ENCODE measurements at places on chromosomes 6 and 20.

GRCh38 chr6:43926634-43927531 lies 156.9 kb downstream of the VEGFA start:
- peak; percentile 98 for DNase-seq

DNA sequence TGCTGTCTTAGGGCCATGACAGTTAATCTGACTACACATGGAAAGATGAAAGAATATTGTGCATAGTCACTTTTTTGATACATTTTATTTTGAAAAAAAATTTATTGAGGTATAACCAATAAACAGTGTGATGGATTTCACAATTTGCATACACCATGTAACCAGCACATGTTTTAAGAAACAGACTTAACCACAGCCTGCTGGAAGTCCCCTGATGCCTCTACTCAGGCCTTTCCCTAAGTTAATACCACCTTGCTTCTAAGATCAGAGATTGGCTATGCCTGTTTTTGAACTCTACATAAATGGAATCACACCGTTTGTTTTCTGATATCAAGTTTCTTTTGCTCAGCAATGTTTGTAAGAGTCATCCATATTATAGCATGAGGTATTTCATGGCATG lies 136.3 kb downstream of the CFAP61 start:
- no peak for DNase-seq

DNA sequence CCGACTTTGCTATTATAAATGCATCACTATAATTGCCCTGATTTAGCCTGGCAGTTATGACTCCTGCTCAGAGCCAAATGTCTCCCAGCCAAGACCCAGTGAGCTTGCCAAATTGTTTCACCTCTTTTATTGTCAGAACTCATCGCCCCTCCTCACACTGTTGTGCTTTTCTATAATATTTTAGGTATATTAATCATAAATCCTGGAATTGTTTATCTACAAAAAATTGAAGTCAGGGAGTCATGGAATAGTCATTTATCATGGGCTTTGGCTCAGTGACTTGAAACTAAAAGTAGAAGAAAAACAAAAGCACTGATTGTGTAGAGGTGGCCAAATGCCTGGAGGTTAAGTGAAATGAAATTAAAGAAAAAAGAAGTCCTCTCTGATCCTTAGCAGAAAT lies 85.6 kb downstream of the PFDN4 start:
- no peak for DNase-seq

DNA sequence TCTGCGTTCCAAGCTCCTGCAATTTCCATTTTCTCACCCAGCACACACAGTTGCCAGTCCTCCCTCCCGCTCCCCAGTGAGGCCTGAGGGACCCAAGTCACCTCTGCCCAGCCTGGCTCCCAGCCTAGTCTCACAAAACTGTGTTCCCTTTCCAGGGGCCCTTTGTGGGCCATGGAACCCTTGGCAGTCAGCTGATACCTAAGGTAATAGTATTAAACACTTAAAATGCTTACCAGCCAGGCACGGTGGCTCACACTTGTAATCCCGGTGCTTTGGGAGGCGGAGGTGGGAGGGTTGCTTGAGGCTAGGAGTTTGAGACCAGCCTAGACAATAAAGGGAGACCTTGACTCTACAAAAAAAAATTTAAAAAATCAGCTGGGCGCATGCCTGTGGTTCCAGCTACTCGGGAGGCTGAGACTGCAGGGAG lies 3.2 kb upstream of the RBM38 start:
- no peak for DNase-seq

DNA sequence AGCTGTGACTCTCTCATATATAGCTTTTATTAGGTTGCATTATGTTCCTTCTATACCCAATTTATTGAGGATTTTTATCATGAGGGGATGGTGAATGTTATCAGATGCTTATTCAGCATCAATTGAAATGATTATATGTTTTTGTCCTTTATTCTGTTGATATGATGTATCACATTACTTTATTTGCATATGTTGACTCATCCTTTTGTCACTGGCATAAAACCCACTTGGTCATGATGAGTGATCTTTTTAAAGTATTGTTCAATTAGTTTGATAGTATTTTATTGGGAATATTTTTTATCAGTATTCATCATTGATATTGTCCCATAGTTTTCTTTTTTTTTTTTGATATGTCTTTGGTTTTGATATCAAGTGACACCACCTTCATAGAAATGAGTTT lies 529.9 kb downstream of the MMUT start:
- no peak for DNase-seq

DNA sequence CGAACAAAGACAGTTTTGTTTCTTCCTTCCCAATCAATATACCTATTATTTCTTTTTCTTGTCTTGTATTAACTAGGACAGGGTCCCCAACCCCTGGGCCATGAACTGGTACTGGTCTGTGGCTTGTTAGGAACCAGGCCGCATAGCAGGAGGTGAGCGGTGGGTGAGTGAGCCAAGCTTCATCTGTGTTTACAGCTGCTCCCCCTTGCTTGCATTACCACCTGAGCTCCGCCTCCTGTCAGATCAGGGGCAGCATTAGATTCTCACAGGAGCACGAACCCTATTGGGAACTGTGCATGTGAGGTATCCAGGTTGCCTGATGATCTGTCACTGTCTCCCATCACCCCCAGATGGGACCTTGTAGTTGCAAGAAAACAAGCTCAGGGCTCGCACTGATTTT lies 151.9 kb downstream of the CDKAL1 start:
- peak; percentile 82 for DNase-seq

DNA sequence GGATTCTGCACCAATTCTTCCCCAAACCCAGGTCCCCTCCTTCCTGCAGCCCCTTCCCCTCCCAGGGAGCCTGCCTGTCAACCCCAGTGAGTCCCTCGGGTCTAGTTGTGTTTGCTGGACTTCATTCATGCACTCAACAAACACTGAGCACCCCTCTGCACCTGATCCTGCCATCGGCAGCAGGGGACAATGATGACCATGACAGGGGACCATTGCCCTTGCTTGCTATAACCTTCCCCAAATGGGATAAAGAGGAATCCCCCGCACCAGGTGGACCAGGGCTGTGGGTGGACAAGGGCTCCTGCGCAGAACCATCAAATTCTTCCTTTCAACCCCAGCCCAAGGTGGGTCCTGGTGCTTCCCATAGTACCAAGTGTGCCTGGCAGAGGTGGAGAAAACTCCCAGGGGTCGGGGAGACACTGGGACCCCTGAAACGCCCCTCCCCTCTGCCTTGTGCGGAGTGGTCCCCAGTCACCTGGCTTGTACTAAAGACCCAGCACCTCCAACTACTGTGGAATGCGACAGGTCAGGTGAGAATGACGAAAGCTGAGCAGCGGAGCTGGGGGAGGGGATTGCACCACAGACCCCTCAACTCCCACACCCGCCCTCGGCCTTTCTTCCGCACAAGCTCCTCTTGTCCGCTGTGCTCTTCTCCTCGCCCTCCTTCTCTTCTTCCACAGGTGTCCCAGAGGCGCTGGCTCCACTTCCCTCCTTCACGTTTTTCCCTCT lies 119.9 kb upstream of the ZNF217 start:
- DNase-seq = peak; percentile 57

- DNase-seq = no peak
Observed at GRCh38 chr6:97052896-97053295, 128.4 kb downstream of the KLHL32 start.

- DNase-seq = peak; percentile 65
Observed at GRCh38 chr20:38874460-38875174, 51.6 kb upstream of the FAM83D start.

DNA sequence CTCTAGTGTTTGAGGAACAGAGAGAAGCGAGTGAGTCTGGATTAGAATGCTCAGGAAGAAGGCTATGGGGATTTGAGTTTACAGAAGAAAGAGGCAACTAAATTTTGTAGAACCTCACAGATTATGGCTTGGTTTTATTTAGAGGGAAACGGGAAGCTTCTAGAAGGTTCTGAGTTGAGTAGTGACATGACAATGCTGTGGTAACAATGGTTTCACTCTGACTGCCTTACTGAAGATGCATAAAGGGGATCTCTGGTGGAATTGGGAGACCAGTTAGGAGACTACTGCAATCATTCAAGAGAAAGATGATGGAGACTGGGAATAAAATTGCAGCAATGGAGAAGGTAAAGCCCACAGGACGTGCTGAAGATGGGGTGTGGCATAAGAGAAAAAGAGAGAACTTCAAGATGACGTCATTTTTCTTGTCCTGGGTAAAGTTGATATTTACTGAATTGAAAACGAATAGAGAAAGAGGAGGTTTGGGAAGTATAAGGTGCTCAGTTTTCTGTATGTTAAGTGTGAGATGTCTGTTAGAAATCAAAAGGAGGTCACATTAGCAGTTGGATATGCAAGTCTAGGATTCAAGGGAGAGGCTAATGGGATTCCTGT lies 710.1 kb upstream of the NRSN1 start:
- no peak for DNase-seq

GRCh38 chr6:124679387-124679786 lies 282.9 kb upstream of the RNF217 start:
- no peak for DNase-seq

GRCh38 chr6:104591573-104592334 lies 268.0 kb downstream of the HACE1 start:
- no peak for DNase-seq

DNA sequence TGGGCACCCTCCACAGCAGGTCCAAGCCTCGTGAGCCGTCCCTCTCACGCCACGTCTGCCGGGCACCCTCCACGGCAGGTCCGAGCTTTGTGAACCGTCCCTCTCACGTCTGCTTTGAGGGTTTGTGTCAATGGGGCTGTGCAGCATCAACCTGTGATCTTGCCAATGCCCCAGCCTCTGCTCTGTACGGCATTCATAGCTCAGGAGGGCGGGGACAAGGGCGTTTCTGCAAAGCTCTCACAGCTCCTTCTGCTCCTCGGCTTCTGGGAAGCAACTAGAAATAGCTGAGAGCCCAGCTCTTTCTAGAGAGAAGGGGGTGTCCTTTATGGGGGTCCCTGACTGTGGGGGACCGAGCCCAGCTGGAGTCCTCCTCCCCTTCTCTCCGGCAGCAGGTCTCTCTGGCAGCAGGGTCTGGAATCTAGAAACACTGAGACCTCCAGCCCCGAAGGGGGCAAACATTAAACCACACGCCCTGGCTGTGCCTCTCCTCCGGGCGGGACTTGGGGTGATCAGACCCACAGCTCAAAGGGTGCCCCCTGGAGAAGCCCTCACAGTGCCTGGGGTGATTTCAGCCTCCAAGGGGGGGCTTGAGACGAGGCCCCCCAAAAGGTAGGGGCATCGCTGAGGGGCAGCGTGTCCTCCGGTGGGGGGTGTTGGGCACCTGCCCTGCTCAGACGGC lies 41.2 kb upstream of the CHRNA4 start:
- DNase-seq = no peak

GRCh38 chr6:9982215-9982614 lies 432.7 kb downstream of the TFAP2A start:
- DNase-seq = no peak

DNA sequence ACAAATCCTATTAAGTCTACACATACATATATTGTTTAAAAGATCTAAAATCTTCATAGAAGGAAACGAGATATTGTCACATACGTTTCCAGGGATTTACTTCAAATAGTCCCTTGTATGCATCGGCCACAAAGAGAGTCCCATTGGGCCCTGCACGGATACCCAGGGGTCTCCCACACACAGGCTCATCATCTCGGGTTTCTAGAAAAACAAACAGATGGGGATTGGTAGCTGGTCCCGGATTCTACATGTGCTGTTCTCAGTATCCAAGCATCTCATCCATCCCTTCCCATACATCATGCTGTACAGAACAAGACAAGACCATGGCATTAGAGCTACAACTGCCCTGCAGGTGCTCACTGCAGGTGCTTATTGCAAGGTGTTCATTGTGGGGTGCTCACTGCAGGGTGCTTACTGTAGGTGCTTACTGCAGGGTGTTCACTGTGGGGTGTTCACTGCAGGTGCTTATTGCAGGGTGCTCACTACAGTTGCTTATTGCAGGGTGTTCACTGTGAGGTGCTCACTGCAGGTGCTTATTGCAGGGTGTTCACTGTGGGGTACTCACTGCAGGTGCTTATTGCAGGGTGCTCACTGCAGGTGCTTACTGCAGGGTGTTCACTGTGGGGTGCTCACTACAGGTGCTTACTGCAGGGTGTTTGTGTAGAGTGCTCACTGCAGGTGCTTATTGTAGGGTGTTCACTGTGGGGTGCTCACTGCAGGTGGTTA lies 21.0 kb downstream of the APMAP start:
- no peak for DNase-seq

- no peak for DNase-seq
Observed at GRCh38 chr6:36331381-36331780, 5.3 kb downstream of the BNIP5 start.

DNA sequence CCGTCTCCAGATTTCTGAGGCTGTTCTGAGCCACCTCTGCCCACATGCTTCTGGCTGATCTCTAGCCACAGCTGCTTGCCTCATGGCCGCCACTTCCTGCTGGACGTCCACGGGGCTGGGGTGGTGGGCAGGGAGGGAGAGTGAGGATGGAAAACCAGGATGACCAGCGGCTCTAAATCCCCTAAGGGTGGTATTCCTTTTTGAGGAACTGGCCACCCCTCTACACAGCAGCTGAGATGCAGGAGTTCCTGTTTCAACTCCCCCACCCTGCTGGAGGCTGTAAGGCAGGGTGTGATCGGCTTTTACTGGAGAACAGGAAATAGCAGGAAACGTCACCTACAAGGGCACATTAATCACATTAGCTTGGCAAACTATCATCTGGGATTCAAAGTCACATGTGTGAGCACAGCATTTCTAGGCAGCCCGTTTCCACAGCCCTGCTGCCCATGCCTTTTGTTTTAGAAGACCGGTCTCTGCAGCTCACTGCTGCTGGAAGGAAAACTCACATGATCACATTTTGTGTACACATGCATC lies 181.6 kb upstream of the ECI2 start:
- DNase-seq = peak; percentile 60

GRCh38 chr6:138569554-138569953 lies 70.3 kb upstream of the NHSL1 start:
- no peak for DNase-seq

DNA sequence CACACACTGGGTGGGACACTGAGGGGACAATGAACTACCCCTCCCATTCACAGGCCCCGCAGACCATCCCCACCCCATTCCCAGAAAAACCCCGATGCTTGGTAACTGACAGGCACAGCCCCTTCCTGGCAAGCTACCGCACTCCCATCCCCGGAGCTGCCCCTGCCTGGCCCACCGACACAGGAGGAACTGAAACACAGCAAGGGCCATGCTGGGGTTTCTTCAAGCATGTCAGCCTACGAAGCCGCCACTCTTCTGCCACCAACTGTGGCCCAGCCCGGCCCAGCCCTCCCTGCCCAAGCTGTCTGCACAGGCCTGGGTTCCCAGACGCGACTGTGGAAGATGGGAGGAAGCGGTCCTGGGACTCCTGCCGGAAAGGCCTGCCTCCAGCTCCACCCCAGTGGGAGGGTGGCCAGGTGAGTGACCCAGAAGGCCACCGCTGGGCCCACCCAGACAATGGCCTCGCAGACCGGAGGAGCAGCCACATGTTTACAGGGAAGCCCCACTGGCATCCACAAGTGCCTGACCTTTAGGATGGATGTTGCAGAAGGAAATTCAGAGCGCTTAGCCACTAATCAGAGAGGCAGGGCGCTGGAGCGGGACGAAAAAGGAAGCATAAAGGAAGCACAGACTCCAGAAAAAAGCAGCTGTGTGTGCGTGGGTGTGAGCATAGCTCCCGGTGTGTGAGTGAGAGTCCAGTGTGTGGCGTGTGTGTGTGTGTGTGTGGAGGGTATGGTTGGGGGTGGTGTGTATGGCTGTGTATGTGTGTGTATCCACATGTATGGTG lies 91.6 kb downstream of the PRND start:
- no peak for DNase-seq
